ENCODE measurements at places on chromosomes 13 and 19.

DNA sequence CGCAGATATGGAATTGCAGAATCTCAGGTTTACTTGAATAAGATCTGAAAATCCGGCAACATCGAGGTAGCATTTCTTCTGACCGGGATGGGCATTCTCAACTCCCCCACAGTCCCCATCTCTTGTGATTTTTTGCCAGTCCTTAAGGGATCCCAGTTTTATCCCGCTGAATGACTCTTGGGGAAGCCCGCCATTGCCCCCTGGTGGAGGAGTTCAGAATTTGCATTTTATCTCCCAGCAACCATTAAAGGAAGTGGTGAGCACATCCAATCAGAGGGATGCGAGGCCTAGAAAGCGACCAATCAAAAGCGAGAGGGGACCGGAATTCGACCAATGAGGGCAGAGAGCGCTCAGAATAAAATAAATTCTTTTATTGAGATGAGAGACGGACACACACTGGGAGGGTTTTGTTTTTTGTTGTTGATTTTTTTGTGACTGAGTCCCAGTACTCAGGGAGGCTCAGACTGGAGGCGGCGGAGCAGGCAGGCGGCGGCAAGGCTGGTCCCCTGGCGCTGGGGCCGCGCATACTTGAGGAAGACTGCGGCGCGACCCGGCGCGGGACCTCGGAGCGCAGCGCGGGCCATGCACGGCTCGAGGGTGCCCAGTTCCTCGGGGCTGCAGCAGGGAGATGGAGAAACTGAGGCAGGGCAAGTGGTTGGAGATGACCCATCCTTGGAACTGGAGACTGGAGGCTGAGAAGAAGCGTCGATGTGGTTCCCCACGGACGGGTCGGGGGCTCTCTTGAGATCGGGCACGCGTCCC is 3.9 kb upstream of the TTC9B start:
- no peak overlapping the region for H3K4me3 ChIP-seq
- no peak overlapping the region for H3K27ac ChIP-seq
- H3K36me3 ChIP-seq = no peaks in the 10 kb centered on the region

DNA sequence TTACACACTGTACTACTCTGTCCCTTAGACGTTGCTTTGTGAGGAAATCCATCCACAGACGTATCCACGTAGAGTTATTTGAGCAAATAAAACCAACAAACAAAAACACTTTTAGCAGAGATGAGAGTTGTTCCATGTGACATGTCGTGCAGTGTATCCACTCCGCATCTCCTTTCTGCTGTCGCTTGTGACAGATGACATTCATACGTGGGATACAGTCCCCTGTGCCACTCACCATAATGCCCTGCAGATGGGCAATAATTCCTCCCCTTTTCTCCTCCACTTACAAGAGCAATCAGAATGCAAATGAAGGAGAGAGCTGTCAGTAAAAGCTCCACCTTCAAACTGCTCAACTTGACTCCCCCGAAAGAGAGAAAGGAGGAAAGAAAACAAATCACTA is 26.0 kb downstream of the IRS2 start:
- no peak for DNase-seq
- no peaks in the 10 kb centered on the region for H3K27me3 ChIP-seq
- H3K4me1 ChIP-seq = peaks cover 18% of the 10 kb centered on the region
- no peak overlapping the region for H3K4me3 ChIP-seq
- no peak overlapping the region for H3K27ac ChIP-seq

DNA sequence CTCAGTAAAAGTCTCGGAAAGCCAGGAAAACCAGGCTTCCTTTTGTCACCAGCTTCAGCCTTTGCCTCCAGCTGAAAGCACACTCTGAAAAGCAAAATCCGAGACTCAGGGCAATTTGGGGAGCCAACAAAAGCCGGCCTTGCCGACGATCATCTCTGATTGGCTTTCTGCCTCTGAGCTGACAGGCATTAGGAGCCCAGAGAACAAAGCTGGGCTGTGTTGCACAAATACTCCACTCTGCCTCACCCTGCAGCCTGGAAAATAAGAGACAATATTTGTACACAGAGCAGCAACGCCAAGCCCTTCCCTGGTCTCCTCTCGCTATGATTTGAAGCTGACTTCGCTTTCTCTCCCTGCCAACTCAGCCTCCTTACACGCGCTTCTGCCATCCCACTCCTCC is 46.9 kb downstream of the CACNA1A start:
- H3K36me3 ChIP-seq = no peaks in the 10 kb centered on the region
- H3K27me3 ChIP-seq = peaks cover 4% of the 10 kb centered on the region
- H3K4me1 ChIP-seq = no peaks in the 10 kb centered on the region
- no peak for DNase-seq
- no peak overlapping the region for H3K27ac ChIP-seq
- no peak overlapping the region for H3K4me3 ChIP-seq

GRCh38 chr19:49180659-49181058 is 23.1 kb downstream of the TRPM4 start:
- no peak overlapping the region for H3K4me3 ChIP-seq
- H3K36me3 ChIP-seq = no peaks in the 10 kb centered on the region
- DNase-seq = no peak
- H3K27me3 ChIP-seq = no peaks in the 10 kb centered on the region
- no peaks in the 10 kb centered on the region for H3K4me1 ChIP-seq

DNA sequence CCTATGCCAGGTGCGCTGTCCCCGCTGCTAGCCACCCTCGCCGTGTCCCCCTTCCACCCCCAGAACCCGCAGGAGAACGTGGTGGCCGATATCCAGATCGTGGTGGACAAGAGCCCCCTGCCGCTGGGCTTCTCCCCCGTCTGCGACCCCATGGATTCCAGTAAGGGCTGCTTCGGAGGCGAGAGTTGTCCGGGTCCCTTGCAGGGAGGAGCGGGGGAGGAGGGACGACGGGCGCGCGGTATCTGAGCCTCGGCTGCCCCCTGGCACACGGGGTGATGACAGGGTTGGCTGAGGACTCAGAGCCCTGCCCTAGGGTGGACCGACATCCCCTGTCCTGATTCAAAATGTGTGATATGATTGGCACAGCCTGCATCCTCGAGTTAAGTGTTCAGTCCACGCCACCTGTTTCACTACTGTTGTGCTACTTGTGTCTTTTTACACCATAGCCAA is 653 bp downstream of the MVB12A start:
- H3K27me3 ChIP-seq = no peaks in the 10 kb centered on the region
- H3K27ac ChIP-seq = no peak overlapping the region
- peaks cover 19% of the 10 kb centered on the region for H3K36me3 ChIP-seq
- peak; percentile 47 for DNase-seq
- peak overlapping the region; percentile 84 for H3K4me3 ChIP-seq
- peaks cover 27% of the 10 kb centered on the region for H3K4me1 ChIP-seq

DNA sequence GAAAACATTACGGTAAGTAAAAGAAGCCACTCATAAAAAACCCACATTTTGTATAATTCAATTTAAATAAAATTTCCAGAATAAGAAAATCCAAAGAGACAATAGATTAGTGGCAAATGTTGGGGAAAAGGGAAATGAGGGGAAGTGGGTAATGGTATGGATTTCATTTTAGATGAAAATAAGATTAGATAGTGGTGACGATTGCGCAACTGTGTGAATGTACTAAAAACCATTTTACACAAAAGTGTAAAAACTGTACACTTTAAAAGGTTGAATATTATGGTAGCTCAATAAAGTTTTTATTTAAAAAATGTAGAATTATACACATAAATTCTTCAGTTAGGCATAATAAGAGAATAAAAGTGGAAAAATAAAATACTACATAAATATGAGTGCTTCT is 3.7 kb downstream of the MBD3L1 start:
- peaks cover 15% of the 10 kb centered on the region for H3K4me1 ChIP-seq
- no peak overlapping the region for H3K4me3 ChIP-seq
- no peaks in the 10 kb centered on the region for H3K36me3 ChIP-seq
- DNase-seq = no peak
- H3K27ac ChIP-seq = no peak overlapping the region

DNA sequence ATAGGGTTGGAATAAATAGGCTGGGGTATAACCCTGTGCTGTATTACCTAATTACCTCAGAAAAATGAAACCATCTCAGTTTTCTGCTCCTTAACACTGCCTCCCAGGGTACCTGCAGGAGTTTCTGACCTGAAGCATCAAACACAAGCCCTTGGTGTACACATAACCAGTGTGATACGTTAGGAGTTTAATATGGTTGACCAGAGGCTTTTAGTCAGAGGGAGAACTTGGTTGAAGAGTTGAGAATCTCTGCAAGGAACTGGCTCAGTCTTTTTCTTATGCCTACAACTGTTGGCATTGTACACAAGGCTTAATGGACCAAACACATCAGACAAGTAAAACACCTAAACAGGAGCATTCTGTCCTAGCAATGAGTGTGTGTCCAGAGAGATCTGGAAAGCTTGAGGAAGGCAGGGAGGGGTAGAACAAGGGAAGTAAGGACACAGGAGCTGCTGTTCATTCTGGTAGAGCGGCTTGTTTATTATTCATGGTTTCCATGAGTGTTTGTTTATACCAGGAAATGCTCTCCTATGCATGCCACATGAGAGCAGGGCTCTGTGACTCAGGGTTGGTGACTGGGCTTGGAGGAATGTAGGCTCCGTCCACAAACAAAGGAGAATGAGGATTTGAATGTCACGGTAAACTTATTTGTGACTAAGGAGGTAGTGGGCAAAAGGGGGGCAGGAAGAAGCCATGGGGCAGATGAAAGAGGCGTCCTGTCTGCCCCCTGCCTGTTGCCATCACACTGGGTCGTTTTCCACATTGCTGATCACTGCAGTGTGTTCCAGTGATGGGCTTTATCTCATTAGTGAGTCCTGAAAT is 11.9 kb upstream of the SPATA13 start:
- H3K27ac ChIP-seq = no peak overlapping the region
- no peak for DNase-seq
- no peaks in the 10 kb centered on the region for H3K27me3 ChIP-seq
- H3K36me3 ChIP-seq = no peaks in the 10 kb centered on the region

DNA sequence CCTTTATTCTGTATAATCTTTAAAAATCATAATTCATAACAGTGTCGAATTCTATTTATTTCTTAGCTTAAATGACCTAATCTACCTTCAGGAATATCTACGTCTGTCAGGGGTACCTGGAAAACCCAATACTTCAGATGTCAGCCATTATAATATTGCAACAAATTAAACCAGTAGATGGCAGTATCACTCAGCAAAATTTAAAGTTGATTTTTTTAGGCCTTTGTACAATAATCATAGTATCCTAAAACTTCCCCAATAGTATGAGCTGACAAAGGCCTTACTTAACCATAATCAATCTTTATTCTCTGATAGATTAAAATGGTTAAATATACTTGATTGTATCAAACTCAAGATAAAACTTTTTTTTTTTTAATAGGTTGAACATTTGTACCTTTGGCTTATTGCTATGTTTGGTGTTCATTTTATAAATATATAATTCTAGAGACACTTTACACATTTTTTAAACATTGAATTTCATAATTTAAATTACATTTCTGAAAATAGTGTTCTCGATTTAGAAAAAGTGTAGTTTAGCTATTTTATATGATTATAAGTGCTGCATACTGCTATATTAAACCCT is 830.2 kb upstream of the SPRY2 start:
- H3K27me3 ChIP-seq = no peaks in the 10 kb centered on the region
- no peak for DNase-seq
- no peaks in the 10 kb centered on the region for H3K4me1 ChIP-seq
- H3K27ac ChIP-seq = no peak overlapping the region

DNA sequence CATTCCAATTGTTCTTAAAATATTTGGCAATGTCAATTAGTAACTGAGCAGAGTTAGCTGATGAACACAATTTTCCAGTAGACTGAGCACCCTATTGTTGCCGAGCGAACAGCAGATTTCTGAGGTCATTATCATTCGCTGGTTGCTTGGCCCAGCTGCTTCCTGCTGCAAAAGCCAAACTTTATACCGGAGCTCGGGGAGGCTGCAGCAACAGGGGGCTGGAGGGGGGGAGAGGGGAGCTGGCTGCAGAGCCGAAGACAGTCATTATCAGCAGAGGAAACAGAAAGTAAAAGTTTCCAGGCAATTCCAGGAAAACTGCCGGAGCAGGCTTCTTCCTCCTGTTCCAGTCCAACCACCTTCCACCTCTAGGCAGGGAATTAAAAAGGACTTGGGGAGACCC is 77.9 kb downstream of the ZNF536 start:
- H3K27me3 ChIP-seq = no peaks in the 10 kb centered on the region
- H3K27ac ChIP-seq = no peak overlapping the region
- H3K4me3 ChIP-seq = no peak overlapping the region

- H3K27ac ChIP-seq = no peak overlapping the region
- no peaks in the 10 kb centered on the region for H3K27me3 ChIP-seq
- DNase-seq = no peak
- no peaks in the 10 kb centered on the region for H3K36me3 ChIP-seq
- H3K4me1 ChIP-seq = peaks cover 28% of the 10 kb centered on the region
These were observed 923 bp downstream of the DOCK9 start for GRCh38 chr13:98976941-98977340.

DNA sequence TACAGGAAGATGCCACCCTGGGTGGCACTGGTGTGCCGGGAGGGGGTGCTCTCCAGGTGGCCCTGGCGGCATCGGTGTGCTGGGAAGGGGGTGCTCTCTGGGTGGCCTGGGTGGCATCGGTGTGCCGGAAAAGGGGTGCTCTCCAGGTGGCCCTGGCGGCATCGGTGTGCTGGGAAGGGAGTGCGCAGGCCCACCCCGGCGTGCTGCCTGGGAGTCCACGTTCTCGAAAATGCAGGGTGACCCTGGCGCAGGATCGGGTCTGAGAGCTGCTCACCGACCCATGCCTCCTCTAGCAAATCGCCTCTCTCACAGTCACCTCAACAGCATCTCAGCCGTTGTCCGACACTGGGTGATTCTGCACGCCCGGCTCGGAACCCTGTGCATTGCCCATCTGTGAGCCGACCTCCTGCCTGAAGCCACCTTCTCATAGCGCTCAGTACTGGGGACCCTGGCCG is 36.4 kb downstream of the RASA3 start:
- DNase-seq = no peak
- H3K27ac ChIP-seq = no peak overlapping the region
- H3K27me3 ChIP-seq = no peaks in the 10 kb centered on the region
- H3K4me3 ChIP-seq = no peak overlapping the region
- H3K4me1 ChIP-seq = peaks cover 57% of the 10 kb centered on the region
- H3K36me3 ChIP-seq = peaks cover 28% of the 10 kb centered on the region

DNA sequence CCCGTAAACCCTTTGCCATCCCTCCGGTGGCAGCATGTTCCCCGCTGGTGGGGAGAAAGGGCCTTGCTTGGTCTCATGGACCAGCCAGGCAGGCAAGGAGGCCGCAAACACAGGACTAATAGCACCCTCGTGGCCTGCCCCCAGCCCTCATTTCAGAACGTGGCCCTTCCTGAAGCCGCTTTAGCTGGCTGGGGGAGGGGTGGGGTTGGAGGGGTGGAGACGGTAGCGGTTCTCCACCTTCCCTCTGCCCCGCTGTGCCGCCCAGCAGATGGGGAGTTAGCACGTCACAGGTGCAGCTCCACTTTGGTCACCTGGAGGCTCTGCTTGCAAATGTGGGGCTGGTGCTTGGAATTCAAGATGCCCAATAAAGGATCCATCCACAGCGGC is 59.3 kb upstream of the URI1 start:
- H3K27ac ChIP-seq = no peak overlapping the region
- DNase-seq = no peak
- H3K4me3 ChIP-seq = no peak overlapping the region
- no peaks in the 10 kb centered on the region for H3K36me3 ChIP-seq
- peaks cover 3% of the 10 kb centered on the region for H3K4me1 ChIP-seq
- H3K27me3 ChIP-seq = no peaks in the 10 kb centered on the region

DNA sequence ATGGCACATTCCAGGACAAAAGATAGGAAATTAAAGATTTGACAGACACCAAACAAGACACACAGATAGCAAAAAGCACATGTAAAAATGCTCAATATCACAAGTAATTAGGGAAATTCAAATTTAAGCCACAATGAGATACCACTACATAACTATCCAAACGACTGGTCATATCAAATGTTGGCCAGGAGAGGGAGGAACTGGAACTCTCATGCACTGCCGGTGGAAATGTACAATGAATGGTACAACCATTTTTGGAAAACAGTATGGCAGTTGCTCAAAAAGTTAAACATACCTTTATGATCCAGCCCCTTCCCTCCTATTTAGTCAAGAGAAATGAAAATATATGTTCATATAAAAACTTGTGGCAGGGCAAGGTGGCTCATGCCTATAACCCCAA is 36.8 kb upstream of the CYP2S1 start:
- DNase-seq = no peak
- H3K36me3 ChIP-seq = no peaks in the 10 kb centered on the region
- H3K27me3 ChIP-seq = no peaks in the 10 kb centered on the region
